ENCODE measurements at places on chromosomes 12 and 14.
A peak's percentile ranks its signal among the peaks of the same experiment; 100 is the strongest.

DNA sequence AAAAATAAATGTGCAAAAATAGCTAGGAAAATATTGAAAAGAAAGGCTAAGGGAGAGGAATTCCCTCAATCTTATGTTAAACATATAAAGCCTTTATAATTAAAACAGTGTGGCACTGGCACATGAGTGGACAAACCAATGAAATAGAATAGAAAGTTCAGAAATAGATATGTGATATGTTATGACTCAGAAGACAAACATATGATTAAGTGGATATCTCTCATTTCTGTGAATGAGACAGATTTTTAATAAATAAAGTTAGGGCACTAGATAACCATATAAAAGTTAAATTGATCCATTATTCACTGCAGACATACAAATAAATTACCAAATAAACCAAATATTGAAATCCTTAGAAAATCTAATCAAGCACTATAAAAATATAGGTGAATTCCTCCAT is 73.0 kb downstream of the ALG10B start:
- no peak for DNase-seq

DNA sequence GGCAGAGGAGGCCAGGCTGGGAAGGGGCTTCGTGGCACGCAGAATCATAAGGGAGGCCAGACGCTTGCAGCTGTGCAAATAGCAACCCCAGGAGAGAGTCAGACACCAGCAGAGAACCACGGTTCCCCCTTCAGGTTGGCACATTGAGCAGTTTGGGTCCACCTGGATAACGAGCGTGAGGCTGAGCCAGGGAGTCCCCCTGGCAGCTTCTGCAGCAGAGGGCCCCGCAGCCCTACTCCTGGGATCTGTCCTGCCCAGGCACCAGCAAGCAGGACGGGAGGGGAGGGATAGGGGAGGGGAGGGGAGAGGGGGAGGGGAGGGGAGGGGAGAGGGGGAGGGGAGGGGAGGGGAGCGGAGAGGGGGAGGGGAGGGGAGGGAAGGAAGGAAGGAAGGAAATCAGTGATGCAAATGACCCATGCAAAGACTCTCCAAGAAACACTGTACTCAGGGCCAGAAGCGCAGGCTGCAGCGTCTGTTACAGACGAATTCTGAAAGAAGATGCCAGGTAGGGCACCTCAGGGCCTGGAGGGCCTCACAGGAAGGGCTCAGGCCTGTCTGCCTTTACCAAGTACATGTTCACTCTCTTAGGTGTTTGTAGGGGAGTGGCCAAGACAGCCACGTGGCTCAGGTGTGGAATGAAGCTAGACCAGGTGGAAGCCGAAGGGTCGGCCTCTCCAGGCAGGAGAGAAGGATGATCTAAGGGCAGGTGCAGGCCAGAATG is 32.3 kb upstream of the MMP17 start:
- DNase-seq = no peak

DNA sequence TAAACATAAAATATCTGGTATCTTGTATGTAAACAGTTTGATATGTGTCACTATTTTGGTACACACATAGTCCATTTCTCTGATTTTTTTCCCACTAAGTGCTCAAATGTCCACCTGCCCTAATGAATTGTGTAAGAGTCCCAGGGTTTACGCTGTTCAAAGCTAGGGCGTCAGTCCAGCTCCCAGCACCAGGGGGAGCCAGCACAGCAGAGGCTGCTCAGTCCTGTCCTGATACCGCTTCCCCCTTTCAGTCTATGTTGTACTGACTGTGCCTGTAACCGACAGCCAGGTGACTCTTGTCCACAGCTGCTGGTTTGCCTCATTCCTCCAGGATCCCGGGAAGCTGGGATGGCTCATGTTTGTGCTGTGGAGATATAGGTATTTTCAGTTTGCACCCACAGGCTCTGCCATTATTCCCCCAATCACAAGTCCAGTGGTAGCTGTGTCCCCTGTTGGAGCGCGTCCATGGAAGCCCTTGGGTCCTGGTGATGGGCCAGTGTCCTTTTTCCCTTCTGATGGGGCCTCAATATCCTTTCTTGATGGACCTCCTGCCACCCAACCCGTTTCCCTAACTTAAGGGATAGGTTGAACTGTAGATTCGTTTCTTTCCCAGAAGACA is 242.0 kb downstream of the NEDD1 start:
- DNase-seq = peak; percentile 49

- no peak for DNase-seq
These were observed 86.8 kb upstream of the HIF1A start for GRCh38 chr14:61608245-61609165.

GRCh38 chr14:23542261-23542660 is 9.3 kb downstream of the ZFHX2 start:
- no peak for DNase-seq

DNA sequence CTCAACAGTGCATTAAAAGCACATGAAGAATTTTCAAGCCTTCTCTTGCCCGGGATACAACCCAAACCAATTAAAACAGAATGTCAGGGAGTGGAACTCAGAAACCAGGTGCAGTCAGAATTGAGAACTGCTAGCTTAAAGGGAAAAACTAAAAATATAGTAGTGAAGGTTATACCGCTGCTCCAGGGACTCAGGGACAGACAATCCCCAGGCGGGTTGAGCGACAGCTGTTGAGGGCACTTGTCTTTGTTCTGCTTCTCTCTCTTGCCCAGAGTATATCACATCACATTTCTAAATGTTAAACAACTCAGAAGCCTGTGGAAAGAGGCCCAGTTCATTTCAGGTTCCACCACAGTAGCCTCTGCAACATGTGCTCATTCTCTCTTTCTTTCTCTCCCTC is 93.1 kb downstream of the SLC5A8 start:
- no peak for DNase-seq

GRCh38 chr12:91138337-91138920 is 27.1 kb upstream of the LUM start:
- no peak for DNase-seq

GRCh38 chr14:103730490-103731035 is 15.0 kb downstream of the ZFYVE21 start:
- DNase-seq = no peak

DNA sequence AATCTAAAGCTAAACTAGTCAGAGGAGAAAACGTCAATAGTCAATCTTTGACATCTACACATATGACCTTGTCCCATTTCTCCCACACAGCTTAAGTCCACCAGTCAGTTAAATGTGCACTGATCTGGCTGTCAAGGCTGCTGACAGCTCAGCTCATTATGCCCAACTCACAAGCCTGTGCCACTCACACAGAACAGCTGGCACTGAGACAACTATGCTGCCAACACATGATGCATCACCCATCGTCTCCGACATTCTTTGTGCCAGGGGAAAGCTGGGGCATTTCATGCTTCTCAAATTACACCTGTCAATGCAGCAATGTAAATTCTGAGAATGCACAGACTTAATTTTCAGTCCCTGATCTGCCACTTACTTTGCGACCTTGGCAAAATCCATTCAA is 25.3 kb downstream of the GNS start:
- DNase-seq = no peak

DNA sequence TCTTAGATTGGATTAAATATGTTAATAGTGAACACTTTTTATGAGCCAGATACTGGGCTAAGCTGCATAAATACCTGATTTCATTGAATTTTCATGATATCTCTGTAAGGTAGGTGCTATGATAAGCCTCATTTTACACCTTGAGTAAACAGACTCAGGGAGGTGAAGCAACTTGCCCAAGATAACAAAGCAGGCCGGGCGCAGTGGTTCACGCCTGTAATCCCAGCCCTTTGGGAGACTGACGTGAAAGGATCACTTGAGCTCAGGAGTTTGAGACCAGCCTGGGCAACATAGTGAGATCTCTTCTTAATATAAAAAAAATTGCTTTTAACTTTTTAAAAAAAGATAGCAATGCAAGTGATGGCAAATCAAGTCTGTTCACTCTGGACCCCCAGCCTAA is 1.4 kb downstream of the GNB3 start:
- no peak for DNase-seq

All from left lung (tissue), 14 donors.